Gastroesophageal sphincter (tissue), 4 donors: ENCODE measurements at places on chromosomes 13 and 19. TPM values are rescaled to one million over a fixed set of nuclear protein-coding genes. Genes with fewer than 3 reads are reported as not detected.

GRCh38 chr13:33194820-33195692 is 90.5 kb downstream of the STARD13 start:
- peak overlapping the region; percentile 60 for H3K27ac ChIP-seq
- H3K4me3 ChIP-seq: no peak overlapping the region

DNA sequence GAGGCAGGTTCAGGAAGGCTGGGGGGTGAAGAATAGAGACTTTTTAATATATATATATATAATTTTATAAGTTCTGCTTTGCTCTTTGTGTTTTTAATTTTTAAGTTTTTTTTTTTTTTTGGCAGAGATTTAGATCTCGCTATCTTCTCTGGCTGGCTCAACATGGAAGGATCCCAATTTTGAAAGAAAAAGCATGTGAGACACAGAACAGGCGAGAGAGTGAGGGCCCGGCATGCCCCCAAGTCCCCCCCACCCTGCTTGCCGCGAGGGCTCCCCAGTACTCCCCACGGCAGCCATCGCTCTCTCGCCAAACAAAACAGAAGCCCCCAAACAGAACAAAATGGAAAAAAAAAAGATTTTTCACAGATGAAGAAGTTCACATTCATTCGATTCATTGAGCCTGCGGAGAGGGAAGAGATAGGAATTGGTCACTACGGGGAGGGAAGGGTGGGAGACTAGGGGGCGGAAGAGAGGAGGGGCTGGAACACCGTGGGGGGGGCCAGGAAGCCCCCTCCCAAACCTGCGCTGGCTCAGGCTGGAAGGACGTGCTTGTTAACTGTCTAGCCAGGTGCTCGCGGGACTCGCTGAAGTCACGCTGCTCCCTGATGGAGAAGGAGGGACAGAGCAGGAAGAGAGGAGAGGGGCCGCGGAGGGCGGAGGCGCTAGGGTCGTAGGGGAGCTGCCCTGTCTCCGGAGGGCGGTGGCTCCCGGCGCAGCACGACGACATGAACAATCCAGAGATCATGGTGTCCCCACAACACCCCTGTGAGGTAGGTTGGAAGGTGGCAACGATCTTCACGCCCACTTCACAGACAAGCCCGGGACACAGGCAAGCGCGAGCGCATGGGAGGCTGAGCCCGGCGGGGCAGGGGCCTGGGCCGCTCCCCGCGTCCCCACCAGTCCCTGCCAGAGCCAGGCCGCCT is 10.6 kb downstream of the KHSRP start:
- no peak overlapping the region for H3K4me3 ChIP-seq
- no peak for ATAC-seq
- no peaks in the 10 kb centered on the region for H3K27me3 ChIP-seq
- no peaks in the 10 kb centered on the region for H3K4me1 ChIP-seq
- peaks cover 57% of the 10 kb centered on the region for H3K36me3 ChIP-seq
- H3K27ac ChIP-seq: peak overlapping the region; percentile 51

PGLYRP2 gene
- total RNA-seq: not detected

DNA sequence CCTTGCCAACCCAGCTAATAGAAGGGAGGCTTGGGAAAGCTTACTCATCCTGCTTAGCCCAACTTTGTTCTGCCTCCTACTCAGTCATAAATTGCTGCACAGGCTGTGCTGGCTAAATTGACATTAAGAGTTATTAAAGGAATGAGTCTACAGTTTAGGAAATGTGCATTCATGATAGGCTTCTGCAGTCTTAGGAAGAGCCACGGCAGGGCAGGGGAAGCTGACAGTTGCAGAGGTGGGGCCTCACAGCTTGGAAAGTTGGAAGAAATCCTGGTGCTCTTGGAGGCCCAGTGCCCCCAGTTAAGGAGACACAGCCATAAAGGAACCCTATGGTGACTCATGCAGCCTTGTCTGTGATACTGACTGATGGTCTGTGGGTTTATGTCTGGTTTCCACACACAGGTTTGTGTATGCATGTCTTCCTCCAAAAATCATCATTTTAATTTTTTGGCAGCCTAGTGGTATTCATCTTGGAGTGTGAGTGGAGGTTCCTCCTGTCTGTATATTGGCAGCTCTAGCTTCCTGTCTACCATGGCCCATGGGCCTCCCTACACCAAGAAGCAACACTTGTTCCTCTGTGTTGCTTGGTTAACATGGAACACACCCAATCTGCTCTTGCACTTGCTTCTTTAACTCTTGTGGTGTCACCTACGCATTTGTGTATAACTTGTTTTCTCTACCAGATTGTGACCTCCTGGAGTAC is 135.0 kb upstream of the KL start:
- H3K4me3 ChIP-seq: no peak overlapping the region
- peaks cover 15% of the 10 kb centered on the region for H3K4me1 ChIP-seq

DNA sequence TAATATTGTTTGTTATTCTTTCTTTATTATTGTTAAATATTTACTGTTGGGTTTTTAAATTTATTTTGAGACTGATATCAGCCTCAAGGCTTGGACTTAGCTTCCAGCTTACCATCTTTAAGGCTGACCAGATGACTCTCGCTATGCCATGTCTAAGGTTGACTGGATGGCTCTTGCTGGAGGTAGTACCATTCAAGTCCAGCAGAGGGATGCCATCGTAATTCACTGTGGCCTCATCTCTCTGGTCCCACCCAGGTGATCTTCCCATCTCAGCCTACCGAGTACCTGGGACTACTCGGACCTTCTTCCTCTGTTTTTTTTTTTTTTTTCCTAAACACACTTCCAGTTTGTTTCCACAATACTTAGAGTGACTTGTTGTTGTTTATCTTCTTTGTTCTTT is 41.7 kb upstream of the ZNF91 start:
- no peaks in the 10 kb centered on the region for H3K27me3 ChIP-seq
- ATAC-seq: no peak
- H3K36me3 ChIP-seq: no peaks in the 10 kb centered on the region
- H3K4me1 ChIP-seq: no peaks in the 10 kb centered on the region
- no peak overlapping the region for H3K27ac ChIP-seq

DNA sequence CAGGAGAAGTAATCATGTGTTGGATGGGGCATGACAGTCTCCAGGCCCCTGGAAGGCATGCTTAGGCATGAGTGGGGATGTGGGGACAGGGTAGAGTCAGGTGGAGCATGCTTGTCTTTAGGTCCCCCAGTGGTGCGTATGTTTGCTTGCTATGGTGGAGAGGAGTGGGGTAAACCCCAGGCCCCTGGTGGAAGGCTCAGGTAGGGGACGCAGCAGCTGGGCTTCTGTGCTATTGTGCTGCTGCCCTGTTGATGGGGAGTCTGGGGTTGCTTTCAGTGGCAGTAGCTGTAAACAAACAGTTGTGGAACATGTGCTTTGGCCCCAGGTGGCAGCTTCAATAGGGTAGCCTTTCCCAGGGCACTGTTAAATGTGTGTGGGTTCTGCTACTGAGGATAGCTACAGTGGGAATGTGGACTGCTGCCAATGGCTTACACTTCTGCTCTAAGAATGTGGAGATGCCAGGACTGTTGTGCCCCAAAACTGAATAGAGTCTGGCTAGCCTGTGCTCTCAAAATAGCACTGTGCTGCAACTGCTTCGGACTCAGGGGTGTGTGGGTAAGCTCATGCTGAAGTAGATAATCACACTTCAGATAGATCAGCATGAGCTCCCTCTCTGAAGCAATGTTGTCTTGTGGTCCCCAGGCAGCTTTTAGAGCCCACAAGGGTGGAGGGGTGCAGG is 1257.3 kb downstream of the DIAPH3 start:
- H3K4me3 ChIP-seq: no peak overlapping the region
- H3K36me3 ChIP-seq: no peaks in the 10 kb centered on the region
- no peaks in the 10 kb centered on the region for H3K27me3 ChIP-seq
- no peaks in the 10 kb centered on the region for H3K4me1 ChIP-seq
- H3K27ac ChIP-seq: no peak overlapping the region

GRCh38 chr19:47315125-47315821 is 5.6 kb downstream of the C5AR1 start:
- no peaks in the 10 kb centered on the region for H3K36me3 ChIP-seq
- H3K4me3 ChIP-seq: no peak overlapping the region
- no peaks in the 10 kb centered on the region for H3K4me1 ChIP-seq
- H3K27me3 ChIP-seq: peaks cover 71% of the 10 kb centered on the region
- peak; percentile 91 for ATAC-seq

- no peak overlapping the region for H3K4me3 ChIP-seq
- peaks cover 13% of the 10 kb centered on the region for H3K27me3 ChIP-seq
- H3K4me1 ChIP-seq: no peaks in the 10 kb centered on the region
- no peak for ATAC-seq
- H3K27ac ChIP-seq: no peak overlapping the region
Observed at GRCh38 chr19:51607077-51607476, 23.1 kb downstream of the SIGLEC5 start.

- H3K27ac ChIP-seq: no peak overlapping the region
- H3K4me1 ChIP-seq: no peaks in the 10 kb centered on the region
- no peak for ATAC-seq
- H3K27me3 ChIP-seq: no peaks in the 10 kb centered on the region
- H3K36me3 ChIP-seq: no peaks in the 10 kb centered on the region
Observed at GRCh38 chr13:105153611-105154010, 1381.9 kb downstream of the EFNB2 start.

ACP7 gene
- total RNA-seq: not detected

DNA sequence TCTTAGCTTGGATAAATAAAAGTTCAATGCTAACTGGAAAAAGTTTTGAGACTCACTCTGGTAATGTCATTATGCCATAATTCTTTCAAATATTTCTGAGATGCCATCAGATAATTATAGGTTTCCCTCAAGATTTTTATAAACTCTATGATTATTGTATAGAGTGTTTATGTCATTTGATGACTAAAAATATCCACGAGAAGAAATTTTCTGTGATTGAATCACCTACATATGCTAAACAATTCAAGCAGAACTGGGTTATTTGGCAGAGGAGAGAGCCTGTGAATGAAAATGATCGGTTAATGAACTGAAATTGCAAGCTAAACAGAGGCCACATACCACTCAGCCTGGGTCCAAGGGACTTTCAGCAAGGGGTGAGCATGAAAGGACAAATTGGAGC is 92.6 kb upstream of the TSC22D1 start:
- no peaks in the 10 kb centered on the region for H3K27me3 ChIP-seq
- no peak overlapping the region for H3K27ac ChIP-seq
- peaks cover 2% of the 10 kb centered on the region for H3K4me1 ChIP-seq
- no peak overlapping the region for H3K4me3 ChIP-seq
